ENCODE measurements at places on chromosomes 5 and 9. TPM values are rescaled to one million over a fixed set of nuclear protein-coding genes. Genes with fewer than 3 reads are reported as not detected.

DNA sequence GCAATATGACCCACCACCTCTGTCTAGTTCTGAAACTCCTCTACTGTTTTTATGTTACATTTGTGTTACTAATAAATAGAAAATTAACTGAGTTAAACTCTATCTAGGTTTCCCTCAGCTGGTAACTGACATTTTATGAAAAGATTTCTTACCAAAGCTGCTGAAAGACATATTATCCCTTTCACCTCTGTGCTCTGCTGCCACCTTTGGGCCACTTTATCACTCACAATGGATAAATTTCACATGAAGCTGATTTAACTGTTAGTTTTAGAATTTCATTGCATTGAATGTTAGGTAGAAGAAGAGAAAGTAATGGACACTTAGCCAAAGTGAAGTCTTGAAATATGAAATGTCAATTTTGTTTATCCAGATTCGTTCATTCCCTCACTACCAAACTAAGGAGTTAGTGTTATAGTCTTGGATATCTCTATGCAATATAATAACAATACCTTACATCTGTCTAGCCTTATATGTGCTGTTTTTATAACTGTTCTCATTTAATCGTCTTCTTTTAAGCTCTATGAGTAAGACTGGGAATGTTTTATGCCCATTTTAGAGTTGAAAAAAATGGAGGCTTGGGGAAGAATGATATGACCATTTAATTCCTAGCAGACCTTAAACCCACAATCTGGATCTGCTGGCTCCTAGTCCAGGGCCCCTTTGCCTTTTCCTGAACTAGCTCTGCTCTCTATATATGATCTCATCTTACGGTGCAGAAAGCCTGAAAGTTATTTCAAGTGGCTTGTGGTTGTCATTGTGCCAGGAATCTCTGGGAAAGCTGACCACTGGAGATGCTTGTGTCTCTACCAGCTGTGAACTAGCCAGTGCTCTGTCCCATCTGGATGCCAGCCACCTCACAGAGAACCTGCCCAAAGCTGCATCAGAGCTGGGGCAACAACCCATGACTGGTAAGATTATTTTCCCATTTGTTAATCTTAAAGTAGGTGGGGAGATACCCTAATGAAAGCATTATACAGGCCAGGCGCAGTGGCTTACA lies 97.1 kb downstream of the GOLPH3 start:
- DNase-seq: no peak

- DNase-seq: no peak
Observed at GRCh38 chr5:35192506-35192905, 37.8 kb downstream of the PRLR start.

DNA sequence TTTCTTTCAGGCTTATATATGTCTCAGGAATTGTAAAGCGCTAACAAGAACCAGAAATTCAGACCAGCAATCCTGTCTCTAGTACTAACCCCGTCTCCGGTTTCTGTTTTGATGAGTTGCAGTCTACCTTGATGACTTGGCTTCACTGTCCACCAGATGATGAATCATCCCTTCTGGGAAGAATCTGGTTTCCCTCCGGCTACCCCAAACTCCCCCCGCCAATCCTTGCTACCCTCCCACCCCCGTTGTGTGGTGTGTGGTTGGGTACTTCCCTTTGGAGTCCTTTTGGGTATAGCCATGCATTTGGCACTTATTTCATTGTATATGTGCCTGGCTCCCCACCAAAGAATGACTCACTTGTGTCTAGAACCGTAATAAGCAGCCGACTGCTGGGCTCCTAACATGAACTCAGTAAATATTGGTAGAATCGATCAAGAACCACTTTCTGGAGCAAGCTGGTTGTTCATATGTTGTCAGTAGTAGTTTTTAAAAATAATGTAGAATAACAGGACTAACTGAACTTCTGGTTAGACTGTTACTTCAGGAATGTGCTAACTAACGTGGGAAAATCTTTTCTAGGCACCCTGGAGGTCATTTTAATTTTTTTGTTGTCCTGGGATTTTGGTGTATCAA lies 8.3 kb upstream of the TGFBI start:
- DNase-seq: peak; percentile 72

Gene BAAT
- not detected for total RNA-seq

Gene TMEM215
- not detected for total RNA-seq

Gene JAK2
- total RNA-seq: 32.7 TPM
